ENCODE measurements at places on chromosomes 11 and 22.

DNA sequence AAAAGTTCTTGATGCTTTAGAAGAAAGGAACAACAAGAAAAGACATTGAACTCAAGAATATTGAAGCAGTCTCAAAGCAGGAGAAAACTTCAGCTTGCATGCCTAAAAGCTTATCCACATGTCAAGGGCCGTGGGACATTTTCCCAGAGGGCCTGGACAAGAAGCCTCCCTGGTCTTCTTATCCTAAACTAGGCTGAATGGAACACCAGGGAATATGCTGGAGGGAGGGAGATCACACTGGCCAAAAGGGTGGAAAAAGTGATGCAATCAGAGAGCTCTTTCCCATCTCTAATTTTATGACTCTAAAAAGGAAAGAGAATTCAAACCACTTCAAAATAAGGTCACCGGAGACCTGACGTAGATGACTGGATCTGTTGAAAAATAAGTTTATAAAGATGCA, 107.2 kb downstream of the MPPED2 start:
- no peak for DNase-seq

- DNase-seq, result no peak
These were observed 15.4 kb downstream of the BAD start for GRCh38 chr11:64268893-64269539.

- no peak for DNase-seq
These were observed 47.5 kb upstream of the GRAMD1B start for GRCh38 chr11:123382555-123383074.

DNA sequence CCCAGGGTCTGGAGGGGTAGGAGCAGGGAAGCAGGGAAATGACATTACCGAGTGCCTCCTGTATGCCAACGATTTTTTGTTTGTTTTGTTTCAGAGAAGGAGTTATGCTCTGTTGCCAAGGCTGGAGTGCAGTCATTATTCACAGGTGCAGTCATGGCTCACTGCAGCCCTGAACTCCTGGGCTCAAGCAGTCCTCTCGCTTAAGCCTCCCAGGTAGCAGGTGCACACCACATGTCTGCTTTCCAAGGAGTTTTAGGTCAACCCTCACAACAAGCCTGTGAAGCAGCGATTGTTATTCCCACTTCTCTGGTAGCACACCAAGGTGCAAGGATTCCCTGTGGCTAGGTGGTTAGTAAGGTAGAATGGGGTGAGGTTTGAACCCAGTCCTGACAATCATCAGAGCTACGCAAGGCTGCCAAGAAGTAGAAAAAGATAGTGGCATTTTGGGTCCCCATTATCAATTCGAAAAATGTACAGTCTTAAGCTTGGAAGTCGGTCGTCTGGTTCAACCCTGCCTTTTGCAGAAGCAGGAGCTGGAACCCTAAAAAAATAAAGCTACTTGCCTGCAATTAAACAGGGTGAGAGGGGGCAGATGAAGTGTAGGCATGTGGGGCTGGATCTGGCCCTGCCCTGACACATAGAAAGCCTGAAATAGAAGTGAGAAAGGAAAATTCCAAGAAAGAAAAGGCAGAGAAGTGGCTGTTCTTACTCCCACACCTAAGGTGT, 9.1 kb downstream of the UCP3 start:
- DNase-seq, result no peak

DNA sequence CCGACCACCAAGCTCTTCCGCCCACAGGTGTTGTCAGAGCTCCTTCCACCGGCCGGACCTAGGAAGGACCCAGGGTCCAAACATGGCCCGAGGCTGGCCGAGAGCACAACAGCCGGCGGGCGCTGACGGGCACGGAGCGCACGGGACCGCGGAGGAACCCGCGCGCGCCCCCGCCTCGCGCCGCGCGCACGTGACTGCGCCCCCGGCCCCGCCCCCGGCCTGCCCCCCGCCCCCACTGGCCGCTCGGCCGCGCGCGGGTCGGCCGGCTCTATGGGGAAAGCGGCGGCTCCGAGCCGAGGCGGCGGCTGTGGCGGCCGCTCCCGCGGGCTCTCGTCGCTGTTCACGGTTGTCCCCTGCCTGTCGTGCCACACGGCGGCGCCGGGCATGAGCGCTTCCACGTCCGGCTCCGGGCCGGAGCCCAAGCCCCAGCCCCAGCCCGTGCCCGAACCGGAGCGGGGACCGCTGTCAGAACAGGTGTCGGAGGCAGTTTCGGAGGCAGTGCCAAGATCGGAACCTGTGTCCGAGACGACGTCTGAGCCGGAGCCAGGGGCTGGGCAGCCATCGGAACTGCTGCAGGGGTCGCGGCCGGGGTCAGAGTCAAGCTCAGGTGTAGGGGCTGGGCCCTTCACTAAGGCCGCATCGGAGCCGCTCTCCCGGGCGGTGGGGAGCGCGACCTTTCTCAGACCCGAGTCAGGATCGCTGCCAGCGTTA, at the start of gene OSBP2:
OSBP2 (plus strand) TSS at position 235 of the 711 bp plus-strand sequence; CDS start at position 271, 36 bp downstream.
- no peak for DNase-seq

- no peak for DNase-seq
These were observed 5.8 kb upstream of the GNAZ start for GRCh38 chr22:23064381-23065068.

DNA sequence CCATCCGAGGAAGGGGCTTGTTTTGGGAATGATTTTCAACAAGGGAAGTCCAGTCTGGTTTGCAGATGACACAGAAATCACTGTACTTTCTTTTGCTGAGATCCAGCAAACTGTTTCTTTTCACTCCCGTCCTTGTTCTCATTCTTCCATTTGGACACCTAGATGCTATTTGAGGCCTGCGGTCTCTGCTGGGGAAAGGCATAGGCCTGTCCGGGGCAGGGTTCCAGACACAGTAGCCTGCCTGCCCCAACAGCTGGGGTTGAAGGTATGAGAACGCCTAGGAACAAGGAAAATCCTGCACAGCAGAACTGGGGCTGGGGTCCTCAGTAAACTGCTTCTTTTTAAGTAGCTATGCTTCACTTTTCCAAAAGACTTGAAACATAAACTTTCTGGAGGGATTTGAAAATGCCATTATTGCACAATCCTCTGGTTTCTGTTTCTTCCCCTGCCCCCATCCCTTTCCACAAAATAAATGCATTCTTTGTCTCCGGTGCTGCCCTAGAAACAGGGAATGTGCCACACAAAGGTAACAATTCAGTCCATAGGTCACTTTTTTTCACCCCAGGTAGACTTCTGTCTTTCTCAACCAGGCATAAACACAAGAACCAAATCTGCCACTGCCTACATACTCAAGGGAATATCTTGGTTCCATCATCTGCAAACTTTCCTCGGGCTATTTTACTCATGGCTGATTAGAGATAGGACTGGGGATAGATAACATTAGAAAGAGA, 174.8 kb upstream of the MTMR2 start:
- DNase-seq, result no peak

DNA sequence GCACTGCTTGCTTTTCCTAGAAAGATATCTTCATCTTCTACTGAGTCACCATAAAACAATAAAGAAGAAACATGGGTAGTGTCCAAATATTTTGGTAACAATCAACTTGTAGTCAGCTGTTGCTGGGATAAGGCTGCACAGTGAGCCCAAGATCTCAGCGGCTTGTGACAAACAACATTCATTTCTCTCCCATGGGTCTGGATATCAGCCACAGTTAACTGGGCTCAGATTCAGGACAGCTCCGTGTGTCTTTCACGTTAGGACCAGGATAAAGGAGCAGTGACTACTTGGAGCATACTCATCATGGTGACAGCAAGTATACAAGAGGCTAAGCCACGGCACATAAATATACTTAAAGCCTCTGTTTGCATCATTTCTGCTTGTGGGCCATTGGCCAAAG, 27.9 kb upstream of the GRK3 start:
- no peak for DNase-seq

- no peak for DNase-seq
These were observed 29.6 kb downstream of the IRAG1 start for GRCh38 chr11:10663990-10664389.

DNA sequence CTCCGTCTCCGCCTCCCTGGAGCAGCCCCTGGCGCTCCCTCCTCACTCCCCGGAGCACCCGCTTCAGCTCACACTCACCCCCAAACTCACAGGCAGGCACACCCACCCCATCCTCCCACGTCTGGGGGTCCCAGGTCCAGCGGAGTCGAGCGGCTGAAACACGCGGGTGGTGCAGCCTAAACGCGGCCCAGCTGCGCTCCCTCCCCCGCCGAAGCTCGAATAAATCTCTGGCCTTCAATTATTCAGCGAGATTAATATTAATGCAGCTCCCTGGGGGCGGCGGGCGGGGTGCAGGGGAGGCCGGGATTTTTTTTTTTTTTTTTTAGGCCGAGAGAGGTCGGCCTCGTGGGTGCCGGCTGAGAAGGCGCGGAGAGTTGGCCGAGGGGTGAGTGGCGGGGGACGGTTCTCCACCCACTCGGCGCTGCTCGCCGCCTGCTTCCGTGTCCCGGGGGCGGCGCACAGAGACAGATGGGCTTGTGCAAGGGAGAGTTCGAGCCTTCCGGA, 524 bp upstream of the SLC1A2 start:
- no peak for DNase-seq

GRCh38 chr11:72411623-72412419, 22.5 kb downstream of the CLPB start:
- DNase-seq, result no peak

GRCh38 chr11:117857734-117858414, 18.6 kb downstream of the FXYD6 start:
- no peak for DNase-seq

GRCh38 chr11:118807800-118808778, 17.1 kb upstream of the DDX6 start:
- no peak for DNase-seq

DNA sequence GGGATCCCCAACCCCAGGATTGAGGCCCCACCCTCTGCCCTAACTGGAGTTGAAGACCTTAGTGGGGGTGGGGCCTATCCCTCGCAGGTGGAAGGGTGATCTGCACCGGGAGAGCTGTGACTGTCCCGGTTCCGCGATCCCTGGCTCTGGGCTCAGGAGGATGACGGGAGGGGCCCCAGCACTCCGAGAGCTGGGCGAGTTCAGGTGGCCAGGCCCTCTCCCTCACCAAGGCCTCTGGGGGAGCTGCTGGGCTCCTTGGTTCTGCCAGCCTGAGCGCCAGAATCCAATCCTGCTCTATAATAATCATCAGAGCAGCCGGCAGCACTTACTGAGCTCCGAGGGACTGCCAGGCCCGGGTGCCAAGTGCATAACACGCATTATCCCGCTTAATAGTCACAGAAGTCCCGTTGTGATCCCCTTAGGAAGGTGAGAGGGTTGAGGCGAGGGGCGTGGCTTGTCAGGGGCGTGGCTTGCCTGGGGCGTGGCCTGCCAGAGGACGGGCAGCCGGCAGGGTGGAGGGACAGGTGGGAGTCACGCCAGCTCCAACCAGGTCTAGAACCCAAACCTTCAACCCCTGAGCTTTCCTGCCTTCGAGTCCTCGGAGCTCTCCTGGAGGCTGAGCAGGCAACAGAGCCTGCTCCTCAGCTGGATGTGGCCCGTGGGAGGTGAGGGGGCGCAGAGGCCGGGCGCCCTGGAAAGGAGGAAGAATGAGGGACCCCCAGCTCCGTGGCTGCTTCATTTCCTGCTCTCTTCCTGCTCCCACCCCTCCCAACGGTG, 7.3 kb upstream of the SYT7 start:
- DNase-seq, result peak; percentile 50

DNA sequence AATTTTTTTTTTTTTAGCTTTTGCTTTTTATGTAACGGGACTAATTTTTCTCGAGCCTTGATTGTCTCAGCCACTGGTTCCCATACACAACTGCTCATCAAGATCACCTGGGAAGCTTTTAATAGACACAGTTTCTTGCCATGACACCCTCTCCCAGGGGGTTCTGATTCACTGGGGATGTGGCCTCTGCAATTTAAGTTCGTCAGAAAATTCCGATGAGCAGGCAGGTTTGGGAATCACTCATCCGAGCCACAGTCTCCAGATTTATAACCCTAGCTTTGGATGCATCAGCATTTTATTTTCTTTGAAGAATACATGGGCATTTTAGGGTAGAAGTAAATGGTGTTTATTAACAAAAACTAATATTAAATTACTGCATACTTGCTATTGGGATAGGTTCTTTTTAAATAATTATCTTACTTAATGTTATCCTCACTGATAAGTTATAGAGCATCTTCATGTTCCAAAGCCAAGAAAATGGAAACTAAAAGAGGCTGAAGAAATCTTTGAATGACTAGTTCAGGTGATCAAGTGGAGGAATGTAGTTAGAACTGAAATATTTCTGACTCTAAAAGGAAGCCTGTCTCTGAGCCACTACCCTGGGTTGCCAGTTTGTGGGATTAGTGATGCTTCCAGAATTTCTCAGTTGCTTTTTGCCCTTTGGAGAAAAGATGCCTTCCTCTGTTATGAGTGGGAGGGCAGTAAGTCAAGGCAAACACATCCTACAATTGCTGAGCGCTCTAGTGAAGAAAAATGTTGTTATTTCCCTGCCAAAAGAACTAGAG, 319.0 kb downstream of the DDX10 start:
- DNase-seq, result no peak

GRCh38 chr11:111573821-111574249, 28.4 kb upstream of the SIK2 start:
- DNase-seq, result no peak

- no peak for DNase-seq
These were observed 4.7 kb downstream of the FCHSD2 start for GRCh38 chr11:73137262-73137943.

DNA sequence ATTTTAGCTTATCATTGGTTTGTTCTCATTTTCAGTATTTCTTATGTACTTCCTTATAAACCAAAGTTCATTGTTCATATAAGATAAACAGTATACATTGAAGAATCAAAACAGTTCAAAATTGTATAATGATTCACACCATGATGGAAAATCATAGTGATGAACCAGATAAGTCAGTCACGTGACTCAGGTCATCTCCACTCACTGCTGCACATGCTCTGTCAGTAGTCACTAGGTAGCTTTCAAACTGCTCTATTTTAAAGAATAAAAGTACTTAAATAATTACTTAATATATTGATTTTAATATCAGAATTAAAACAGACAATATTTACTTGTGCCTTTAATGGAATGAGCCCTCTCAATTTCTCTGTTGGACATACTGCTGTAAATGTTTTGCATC, 37.5 kb downstream of the PDHX start:
- DNase-seq, result no peak

GRCh38 chr11:128741916-128742315, 48.0 kb downstream of the FLI1 start:
- DNase-seq, result no peak

DNA sequence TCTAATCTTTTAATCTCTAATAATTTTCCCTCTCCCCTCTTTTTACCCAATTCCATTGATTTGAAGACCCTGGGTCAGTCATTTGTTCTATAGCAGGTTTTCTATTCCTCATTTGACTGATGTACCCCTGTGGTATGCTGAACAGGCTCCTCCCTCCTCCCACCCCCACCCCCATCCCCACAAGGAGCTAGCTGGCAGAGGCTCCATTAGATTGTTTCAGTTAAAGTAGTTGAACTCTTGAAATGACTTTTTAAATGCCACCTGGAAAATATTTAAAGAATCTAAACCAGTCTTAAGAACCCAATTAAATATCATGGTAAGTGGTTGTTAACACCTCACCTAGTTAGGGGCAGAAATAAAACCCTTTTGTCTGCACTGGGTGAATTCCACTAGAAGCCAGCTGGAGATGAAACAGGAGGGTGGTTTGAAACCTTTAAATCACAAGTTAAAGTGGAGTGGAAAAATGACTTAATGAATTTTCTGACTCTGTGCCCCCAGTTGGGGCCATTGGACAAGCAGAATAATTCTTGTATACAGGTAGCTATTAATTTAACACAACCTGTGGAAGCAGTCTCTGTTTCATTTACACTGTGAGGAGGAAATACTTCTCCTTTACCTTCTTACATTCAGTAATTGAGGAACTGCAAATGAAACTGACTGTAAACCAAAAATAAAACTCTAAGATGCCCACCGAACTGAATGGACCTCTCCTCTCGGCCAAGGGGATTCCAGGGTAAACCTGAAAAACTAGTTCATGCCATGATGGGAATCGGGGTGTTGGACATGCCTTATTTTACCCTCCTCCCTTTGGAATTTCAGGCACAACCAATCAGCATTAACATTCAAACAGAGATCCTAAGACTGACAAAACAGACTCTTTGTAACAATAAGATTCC, 30.7 kb downstream of the PRR5L start:
- DNase-seq, result no peak

Measured in activated CD8-positive, alpha-beta memory T cell treated with anti-CD3 and anti-CD28 coated beads for 48 hours (primary cell).